ENCODE measurements at places on chromosomes 1 and 21.
A peak's percentile ranks its signal among the peaks of the same experiment; 100 is the strongest.

GRCh38 chr1:109804660-109805059, 40.9 kb upstream of the EPS8L3 start:
- DNase-seq: no peak

DNA sequence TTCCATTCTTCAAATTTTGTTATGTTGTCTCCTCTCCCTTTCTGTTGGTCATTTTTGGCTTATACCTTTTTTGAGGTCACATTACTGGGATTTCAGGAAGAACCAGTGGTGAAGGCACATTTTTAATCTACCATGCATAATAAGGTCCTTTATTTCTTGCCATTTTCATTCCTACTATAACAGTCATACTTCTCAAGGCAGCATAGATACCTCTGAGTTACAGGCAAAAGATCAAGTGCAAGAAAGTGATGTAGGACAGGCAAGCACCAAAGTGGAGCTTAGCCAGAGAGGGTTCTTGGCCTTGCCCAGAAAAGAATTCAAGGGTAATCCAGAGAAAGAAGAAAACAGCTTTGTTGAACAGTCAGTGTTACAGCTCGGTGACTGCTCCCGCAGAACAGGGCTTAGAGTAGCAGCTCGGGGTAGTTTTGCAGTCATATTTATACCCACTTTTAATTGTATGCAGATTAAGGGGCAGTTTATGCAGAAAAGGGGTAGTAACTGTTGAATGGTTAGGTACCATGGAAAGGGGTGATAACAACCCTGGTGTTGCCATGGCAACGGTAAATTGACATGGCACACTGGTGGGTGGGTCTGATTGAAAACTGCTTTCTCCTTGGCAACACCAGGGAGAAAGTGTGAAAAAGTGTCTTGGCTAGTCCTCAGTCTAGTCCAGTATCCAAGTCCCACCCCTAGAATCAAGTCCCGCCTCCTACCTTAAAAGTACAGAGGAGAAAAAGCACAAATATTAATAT, 39.6 kb upstream of the DOCK7 start:
- no peak for DNase-seq

DNA sequence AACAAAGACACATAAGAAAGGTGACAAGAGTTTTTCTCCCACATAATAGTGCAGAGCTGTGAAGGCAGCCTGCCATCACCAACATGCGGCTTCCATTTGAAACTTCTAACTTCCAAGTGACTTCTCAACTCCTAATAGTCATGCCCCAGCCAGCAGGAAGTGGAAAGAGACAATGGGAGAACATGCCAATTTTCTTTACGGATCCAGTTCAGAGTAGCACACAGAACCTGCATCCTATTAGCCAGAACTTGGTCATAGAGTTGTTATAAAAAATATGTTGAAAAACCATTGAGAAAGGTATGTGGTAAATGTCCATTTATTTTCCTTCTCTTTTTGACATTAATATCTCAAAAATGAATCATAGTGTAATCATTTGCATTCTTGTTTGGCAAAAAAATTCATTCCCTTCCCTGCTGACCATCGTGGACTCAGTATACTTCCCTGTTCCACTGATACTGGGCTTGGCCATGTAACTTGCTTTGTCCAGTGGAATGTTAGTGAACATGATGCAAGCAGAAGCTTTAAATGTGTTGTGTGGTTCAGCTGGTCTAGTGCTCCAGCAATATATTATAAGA, 197.4 kb downstream of the SEC16B start:
- DNase-seq: no peak

- DNase-seq: no peak
Observed at GRCh38 chr1:90291431-90292216, 296.7 kb downstream of the ZNF326 start.

- no peak for DNase-seq
Observed at GRCh38 chr21:46459024-46459355, 299 bp downstream of the DIP2A start.

- DNase-seq: no peak
Observed at GRCh38 chr1:243494741-243495431, 239.0 kb downstream of the SDCCAG8 start.

- no peak for DNase-seq
Observed at GRCh38 chr21:33299181-33299752, 25.5 kb upstream of the IFNAR1 start.

DNA sequence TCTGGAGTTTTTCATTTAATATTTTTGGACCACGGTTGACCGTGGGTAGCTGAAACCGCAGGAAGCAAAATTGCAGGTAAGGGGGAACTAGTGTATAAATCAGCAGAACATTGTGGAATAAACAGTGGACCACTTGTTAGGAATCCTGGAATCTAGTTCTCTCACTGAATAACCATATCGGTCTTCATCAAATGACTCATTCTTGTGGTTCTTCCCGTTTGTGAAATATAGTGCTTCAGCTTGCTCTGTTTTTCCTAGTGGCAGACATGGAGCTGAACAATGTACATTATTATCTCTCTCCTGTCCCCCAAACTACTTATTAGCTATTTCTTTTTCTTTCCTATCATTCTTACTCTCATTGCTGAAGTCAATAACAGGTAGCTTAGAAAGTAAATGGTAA, 61.9 kb downstream of the HSPA13 start:
- DNase-seq: no peak

GRCh38 chr1:2451741-2452140, 24.3 kb upstream of the PLCH2 start:
- no peak for DNase-seq

GRCh38 chr1:48898894-48899293, 122.2 kb upstream of the BEND5 start:
- no peak for DNase-seq

- no peak for DNase-seq
Observed at GRCh38 chr1:240464099-240464498, 147.9 kb downstream of the GREM2 start.

DNA sequence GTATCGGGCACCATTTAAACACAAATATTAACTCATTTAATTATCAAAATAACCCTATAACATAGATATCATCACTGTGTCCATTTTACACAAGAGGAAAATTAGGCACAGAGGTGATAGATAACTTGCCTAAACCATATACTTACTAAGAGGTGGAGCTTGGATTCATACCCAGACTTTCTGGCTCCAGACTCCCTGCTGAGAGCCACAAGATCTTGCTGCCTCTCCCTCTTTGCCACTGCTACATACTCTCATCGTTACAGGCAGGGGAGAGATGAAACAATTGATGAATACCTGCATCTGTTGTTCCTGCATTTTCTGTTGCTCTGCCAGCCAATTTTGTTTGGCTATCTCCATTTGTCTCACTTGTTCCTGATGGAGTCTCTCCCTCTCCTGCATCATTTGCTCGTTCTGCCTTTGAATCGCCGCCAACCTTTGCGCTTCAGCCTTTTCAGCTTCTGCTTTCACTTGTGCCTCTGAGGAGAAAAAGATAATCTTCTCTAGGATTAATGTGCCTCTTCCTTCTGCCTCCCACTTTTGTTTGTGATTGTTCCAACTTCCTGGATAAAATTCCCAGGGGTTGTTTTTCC, 10.6 kb downstream of the GBP5 start:
- no peak for DNase-seq

- DNase-seq: no peak
Observed at GRCh38 chr1:43991200-43991475, 261 bp upstream of the CCDC24 start.

DNA sequence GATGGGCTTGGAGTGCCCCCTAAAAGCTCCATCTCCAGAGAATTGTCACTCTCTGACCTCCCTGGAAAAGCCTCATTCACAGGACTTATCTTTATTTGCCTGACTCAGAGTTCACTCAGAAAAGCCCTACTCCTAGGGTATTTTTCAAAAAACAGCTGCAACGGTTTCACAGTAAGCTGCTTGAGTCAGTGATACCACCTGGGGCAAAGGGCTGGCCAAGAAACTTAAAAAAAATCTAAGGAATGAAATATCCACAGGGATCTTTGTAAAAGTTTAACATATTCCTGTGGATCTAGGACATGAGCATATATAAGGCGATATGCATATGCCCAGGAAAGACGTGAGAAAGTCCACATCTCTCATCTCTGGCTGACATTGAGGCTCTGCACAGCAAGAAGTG, 33.8 kb upstream of the TSPAN2 start:
- DNase-seq: no peak

- no peak for DNase-seq
Observed at GRCh38 chr1:55826381-55827080, 611.4 kb upstream of the USP24 start.

GRCh38 chr1:78987042-78987441, 19.5 kb downstream of the ADGRL4 start:
- no peak for DNase-seq

DNA sequence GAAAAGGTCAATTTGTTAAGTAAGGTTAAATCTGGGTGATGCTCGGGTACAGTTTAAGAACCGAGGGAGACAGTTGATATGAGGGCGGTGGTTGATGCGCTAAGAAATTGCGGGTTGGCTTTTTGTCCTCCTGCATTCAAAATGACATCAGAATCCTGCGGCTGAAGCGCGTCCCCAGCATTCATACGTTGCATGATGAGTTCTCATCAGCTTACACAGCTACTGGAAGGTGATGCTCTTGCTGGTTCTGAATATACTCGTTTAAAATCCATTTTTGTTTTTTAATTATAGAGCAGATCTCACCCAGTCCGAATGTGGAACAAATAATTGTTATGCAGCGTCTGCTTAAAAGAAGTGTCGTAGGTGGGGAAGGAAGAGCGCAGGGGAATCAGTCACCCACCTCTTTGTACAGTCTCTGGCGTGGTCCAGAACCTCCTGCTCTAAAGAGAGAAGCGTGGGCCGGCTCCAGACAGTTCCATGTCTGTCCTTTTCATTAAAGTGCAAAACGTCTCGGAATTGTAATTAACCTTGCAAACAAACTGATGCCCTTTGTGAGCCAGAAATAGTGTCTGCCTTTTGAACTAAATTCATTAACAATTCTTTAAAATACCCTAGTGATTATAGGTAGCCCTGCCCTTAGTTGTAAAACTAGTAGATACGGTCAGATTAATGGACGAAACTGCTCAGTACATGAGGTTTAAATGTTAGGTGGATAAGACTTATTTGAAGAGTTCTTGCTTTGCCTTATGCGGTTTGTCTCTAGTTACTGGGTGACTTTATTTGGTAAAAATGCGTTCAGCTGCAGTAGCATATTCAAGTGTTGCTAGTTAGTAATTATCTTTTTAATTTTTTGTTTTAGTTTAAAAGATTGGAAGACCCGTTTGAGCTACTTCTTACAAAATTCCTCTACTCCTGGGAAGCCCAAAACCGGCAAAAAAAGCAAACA, 741 bp downstream of the RGS2 start:
- DNase-seq: peak; percentile 60

- DNase-seq: no peak
Observed at GRCh38 chr1:1144122-1144842, 28.4 kb upstream of the C1orf159 start.

GRCh38 chr1:29259802-29260441, 23.6 kb downstream of the PTPRU start:
- DNase-seq: no peak
